CD4-positive, alpha-beta T cell treated with Interleukin-6 for 4 hours (primary cell): ENCODE measurements at places on chromosomes 6 and 20.

GRCh38 chr6:124963831-124964763 is 1.9 kb downstream of the RNF217 start:
- no peak for DNase-seq

DNA sequence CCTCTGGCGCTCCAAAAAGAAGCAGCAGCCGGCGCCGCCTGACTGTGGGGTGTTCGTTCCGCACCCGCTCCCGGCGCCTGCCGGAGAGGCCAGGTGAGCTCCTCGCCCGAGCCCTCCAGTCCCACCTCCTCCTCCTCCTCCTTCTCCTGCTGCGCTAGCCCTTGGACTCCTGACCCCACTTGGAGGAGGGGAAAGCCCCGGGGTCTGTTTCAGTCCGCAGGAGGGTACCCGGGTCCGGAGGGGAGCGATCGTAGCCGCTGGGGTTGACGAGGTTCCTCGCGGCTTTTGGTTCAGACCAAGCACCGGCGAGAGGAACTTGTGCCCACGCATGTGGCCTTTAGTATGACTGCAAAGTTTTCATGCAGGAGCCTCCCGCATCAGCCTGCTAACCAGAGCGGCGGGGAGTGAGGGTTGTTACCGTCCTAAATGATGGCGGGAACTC is 493 bp downstream of the CRYBG1 start:
- peak; percentile 27 for DNase-seq

GRCh38 chr20:58976061-58976730 is 4.9 kb upstream of the NELFCD start:
- no peak for DNase-seq

- DNase-seq, result no peak
Observed at GRCh38 chr20:24999568-24999967, 7.0 kb upstream of the APMAP start.

DNA sequence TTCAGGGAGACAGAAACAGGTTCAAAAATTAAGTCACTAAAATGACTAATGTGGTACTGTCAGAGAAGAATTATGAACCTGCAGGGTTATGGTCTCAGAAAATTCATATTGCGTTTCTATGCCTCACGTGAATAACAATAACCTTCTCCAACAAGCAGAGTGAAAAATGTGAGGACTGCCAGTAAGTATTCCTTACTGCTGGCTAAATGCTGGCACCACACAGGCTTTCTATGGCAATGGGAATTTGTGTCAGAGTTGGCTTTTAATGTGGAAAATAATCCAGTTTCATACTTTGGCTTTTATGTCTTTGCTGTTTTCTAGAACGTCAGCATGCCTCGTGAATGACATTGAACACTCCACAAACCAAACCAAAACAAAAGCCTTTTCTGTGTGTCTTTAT is 656.0 kb downstream of the KIF16B start:
- DNase-seq, result no peak

GRCh38 chr6:36280983-36281382 is 11.1 kb downstream of the PNPLA1 start:
- no peak for DNase-seq

- no peak for DNase-seq
Observed at GRCh38 chr6:117480651-117481050, 1.8 kb upstream of the DCBLD1 start.

DNA sequence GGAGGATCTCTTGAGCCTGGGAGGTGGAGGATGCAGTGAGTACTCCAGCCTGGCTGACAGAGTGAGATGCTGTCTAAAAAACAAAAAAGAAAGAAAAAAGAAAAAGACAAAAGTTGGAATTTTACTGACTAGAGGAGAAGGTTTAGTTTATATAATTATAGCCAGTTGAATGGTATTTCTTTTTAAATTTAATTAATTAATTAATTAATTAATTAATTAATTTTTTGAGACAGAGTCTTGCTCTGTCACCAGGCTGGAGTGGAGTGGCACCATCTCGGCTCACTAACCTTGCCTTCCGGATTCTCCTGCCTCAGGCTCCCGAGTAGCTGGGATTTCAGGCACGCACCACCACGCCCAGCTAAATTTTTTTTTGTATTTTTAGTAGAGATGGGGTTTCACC is 8.7 kb downstream of the DNAH8 start:
- DNase-seq, result no peak

- no peak for DNase-seq
Observed at GRCh38 chr20:63064310-63064709, 57.5 kb upstream of the BHLHE23 start.

DNA sequence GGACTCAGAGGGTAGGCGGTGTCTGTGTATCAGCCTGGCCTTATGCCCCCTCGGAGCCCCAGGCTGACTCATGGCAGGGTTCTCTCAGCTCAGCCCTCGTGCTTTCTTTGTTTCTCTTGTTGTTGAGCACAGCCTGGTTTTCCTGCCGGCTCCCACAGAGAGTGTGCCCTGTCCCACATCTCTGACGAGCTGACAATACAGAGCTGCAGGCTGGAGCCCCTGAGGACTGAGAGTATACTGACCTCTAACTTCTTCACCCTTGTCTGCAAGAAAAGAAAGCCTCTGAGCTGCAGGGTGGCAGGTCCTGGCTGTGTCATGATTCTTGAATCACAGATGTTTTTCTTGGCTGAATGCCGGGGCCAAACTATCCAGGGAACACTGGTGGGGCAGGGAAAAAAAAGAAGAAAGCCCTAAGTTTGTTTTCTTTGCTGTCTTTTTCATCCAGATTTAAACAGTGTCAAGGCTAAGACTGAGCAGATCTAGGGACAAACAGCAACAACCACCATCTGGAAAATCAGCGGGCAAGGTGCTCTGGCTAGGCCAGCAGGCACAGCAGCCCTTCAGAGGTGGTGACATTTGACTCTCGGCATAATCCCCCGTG is 63.3 kb upstream of the ZNF133 start:
- DNase-seq, result no peak

DNA sequence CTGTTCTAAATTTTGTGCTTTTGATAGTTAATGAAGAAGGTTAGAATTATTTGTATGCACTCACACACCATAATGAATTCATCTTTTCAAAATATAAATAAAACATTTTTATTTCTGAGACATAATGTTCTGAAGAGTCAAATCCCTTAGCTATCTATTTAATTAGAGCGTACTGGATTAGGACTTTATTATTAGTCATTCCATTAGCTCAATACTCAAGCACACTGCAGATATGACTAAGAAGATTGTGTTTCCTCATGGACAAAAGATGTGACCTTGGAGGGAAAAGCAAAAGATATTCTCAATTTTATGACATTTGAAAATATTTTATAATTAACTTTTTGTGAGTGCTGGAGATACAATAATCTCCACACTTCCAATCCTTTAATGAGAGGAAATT is 666.4 kb downstream of the CD109 start:
- DNase-seq, result no peak

DNA sequence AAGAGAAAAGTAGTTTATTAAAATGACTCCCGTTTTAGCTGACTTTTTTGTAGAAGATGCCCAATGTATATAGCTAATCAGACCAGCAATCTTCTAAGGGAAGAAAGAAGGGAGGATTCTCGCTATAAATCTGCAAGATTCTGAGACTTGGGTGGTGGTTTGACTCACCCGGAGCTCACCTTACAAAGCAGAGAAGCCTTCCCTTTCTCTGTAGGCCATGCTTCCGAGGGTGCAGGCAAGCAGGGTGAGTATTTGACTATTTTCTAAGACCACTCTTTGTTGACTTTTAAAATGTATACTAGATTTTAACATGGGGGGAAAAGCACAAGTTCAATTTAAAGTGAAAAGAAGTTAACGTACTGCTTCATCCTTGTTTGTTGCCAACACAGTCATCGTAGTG is 2.7 kb downstream of the OLIG3 start:
- DNase-seq, result no peak

GRCh38 chr6:149830731-149831307 is 33.3 kb downstream of the LRP11 start:
- no peak for DNase-seq

DNA sequence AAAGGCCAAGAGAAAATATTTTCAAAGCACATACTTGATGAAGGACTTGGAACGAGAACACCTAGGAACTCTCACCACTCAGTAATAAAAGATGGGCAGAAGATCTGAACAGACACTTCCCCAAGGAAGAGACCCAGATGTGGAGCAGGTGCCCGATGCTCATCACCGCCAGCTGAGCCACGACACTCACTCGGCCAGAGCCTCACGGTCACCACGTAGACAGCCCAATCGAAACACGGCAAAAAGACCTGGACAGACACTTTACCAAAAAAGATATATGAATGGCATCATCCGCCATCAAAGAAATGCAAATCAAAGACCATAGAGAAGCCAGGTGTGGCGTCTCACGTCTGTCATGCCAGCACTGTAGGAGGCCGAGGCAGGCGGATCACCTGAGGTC is 41.6 kb downstream of the SLC2A4RG start:
- DNase-seq, result no peak

GRCh38 chr6:75368151-75368779 is 83.7 kb upstream of the TMEM30A start:
- DNase-seq, result no peak

- DNase-seq, result no peak
Observed at GRCh38 chr20:15564981-15565380, 1008.3 kb downstream of the KIF16B start.

DNA sequence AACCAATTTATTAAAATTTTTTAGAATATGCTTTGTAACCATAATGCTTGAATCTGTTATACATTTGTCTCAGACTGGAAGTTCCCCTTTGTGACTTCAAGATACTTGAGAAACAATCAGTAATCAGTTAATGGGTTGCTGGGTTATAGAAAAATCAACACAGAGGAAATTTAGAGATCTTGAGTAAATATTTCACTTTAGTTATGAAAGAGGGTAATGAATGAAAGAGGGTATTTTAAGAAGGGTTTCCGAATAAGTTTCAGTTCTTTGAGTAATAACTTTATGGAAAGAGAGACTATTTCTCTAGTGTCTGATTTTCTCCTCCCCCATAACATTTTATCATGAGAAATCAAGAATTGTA is 21.4 kb downstream of the ZFAND3 start:
- DNase-seq, result no peak

DNA sequence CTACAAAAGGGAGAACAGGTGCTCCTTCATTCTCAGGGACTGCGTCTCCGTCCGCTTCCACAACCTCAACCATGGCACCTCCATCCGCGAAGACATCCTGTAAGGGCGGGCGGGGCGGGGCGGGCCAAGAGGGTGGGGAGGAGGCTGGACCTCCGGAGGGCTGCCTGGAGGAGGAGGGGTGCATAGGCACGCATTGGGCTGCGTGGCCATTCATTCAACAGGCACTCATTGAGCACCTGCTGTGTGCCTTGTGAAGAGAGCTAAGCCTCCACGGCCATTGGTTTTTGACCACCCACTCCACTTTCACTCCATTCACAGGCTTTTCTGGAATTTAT is 435 bp downstream of the ZSWIM3 start:
- peak; percentile 54 for DNase-seq

- no peak for DNase-seq
Observed at GRCh38 chr20:23410916-23411695, 10.2 kb downstream of the NAPB start.

GRCh38 chr6:12585497-12585958 is 131.0 kb upstream of the PHACTR1 start:
- no peak for DNase-seq

DNA sequence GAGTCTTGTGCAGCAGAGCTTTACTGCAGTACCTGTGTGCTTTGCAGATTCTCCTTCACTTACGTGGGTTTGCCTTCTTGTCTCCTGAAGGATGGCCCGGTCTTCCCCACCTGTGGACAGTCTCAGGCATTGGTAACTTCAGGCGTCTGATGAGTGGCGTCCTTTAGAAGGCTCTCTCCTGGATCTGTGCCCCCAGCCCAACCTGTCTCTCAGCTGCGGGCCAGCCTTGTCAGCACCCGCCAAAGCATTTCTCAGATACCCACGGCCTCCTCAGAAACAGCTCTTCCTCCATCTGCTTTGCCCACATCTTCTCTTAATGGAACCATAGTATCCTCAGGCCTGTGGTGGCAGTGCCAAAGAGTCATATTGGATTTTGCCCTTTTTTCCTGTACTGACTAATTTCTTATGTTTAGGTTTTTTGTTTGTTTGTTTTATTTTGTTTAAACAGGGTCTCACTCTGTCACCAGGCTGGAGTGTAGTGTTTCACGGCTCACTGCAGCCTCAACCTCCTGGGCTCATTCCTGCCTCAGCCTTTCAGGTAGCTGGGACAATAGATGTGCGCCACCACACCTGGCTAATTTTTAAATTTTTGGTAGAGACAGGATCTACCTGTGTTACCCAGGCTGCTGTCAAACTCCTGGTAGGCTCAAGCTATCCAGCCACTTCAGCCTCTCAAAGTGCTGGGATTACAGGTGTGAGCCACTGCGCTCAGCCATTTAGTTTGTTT is 96.6 kb downstream of the ARID1B start:
- DNase-seq, result no peak

DNA sequence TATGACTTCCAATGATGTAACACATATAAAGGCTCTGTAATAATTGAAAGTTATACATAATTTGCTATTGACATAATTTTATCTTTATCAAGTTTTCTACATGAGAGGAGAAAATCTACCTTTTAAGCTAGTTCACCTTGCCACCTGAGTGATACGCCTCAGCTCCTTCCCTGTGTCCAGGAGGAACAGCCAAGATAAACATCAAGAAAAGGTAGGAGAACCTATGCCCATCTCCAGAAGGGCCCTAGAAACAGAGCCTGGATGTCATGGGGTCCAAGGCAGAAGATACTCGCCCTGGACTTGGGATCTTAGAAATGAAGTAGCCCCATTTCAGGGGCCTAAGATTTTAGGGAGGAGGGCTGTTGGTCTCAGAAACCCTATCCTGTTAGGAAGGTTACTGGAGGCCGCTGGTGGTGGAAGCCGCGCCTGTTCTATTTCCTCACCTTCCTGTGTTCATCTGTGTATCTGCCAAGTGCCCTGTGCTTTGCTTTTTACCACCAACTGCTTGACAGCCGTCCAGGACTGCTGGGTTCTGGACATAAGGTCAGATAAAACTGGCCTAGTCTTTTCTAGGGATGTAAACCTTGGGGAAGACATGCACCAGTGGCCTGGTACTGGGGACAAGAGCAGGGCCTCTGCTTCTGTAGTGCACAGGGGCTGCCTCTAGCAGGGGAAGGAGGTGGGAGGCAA is 178.5 kb downstream of the ARID1B start:
- DNase-seq, result no peak

- no peak for DNase-seq
Observed at GRCh38 chr20:62347445-62347844, 19.7 kb downstream of the LAMA5 start.

DNA sequence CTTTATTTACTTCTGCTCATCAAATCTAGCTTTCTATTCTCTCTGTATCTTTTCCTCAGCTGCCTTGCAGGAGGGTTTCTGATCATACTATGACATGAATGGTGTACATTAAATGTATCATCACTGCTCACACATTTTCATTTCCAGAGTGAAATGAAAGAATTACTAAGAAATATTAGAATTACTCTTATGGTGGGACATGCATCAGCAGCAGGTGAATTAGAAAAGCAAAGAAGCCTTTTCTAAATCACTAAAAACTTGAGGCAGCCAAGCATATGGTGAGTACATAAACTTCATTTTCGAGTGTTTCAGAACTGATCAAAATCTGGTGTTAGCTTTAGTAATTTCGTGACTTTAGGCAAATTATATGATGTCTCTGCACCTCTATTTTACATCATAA is 23.6 kb downstream of the IL17A start:
- DNase-seq, result no peak
